ENCODE measurements at places on chromosomes 2 and 18.

- no peak for DNase-seq
These were observed 104.4 kb upstream of the MAPRE2 start for GRCh38 chr18:34936772-34937171.

GRCh38 chr2:212682937-212683336 lies 144.3 kb upstream of the ERBB4 start:
- no peak for DNase-seq

- DNase-seq, result no peak
These were observed 189.9 kb upstream of the DCC start for GRCh38 chr18:52150050-52150449.

DNA sequence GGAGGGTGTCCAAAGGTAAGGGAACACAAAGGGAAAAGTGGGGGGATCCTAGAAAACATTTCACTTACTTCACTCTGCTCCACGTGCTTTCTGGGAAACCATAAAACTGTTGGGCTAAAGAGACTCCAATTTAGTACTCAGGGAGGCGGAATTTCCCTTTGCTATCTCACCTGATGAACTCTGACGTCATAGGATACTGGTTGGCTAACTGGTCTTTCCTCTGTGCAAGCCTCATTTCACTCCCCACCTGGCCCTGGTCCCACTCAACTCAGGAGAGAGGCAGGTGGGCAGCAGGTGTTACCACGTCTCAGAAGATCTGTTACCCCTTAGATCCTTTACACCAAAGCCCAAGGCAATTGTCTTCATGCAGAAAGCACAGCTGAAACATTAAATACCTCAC lies 51.8 kb upstream of the PMAIP1 start:
- no peak for DNase-seq

GRCh38 chr2:4219101-4219500 lies 515.7 kb downstream of the DCDC2C start:
- DNase-seq, result no peak

DNA sequence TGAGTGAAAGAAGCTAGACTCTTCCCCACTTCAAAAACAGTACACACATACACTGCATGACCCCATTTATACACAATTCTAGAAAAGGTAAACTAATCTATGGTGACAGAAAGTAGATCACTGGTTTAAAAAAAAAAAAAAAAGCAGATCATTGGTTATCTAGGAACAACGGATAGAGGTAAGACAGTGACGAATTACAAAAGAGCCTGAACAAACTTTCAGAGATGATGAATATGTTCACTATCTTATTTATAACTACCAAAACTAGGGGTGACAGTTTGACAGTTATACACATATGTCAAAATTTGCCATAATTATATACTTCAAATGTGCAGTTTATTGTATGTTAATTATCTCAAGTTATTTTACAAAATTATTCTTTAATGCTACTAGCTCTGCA lies 27.5 kb downstream of the MAP3K2 start:
- DNase-seq, result no peak

DNA sequence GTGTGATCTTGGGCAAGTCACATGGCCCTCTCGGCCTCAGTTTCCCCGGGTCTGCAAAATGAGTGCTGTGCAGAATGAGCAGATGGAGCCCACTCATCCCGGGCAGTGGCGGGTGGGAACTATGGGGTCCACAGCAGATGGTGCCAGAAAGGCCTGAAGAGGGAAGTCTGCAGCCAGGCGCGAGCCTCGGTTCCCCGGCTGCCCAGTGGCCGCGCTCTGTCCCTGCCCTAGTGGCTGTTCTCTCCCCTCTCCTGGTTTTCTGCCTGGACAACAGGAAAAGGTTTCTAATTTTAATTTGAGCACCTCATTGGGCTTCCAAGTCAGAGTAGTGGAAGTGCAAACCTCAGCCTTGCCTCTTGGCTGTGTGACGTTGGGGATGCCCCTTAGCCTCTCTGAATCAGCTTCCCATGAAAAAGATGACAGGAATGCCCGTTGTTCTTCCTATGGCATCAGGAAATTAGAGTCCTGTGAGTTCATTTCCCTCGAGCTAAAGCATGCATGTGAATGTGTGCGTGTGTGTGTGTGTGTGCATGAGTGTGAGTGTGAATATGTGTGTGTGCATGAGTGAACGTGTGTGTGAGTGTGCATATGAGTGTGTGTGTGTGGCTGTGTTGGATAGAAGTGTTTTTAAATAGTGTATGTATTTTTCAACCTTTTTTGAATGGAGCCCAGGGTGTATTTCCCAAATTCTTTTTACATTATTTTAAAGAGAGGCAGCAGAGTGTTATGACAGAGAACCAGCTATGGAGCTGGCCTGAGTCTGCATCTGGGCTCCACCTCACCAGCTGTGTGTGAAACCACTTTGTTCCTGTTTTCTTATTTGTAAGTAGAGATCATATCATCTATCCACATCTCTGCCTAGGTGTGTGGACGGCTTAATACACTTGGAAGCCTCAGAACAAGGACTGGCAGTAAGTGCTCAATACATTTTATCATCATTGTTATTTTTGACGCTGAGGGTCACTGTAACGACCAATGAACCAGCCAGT lies 41.3 kb downstream of the RRM2 start:
- DNase-seq, result no peak

- DNase-seq, result no peak
These were observed 1384.3 kb upstream of the NXPH2 start for GRCh38 chr2:140164449-140164848.

- DNase-seq, result no peak
These were observed 134.4 kb downstream of the CAMKMT start for GRCh38 chr2:44496130-44496529.

All from AG10803 (cell line).